Neural progenitor cell (in vitro differentiated cells): ENCODE measurements at places on chromosomes 2 and 18. TPM values are rescaled to one million over a fixed set of nuclear protein-coding genes. Genes with fewer than 3 reads are reported as not detected.
A peak's percentile ranks its signal among the peaks of the same experiment; 100 is the strongest.

DNA sequence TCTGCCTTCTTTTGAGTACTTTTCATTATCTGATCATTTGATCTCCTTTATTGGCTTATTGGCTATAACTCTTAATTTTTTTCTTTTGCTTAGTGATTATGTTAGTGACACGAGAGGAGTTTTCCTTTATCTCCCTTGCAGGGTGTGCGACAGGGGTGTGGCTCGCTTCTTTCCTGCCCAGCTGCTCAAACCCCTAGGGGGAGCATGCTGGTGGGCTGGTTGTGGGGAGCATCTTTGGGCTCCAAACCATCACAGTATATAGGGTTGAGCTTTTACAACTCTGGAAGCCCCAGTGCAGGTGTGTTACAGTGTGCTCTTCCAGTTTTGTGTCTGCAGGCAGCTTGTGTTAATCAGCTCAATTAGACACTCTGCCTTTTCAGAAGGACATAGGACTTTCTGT is 357.0 kb upstream of the TMEFF2 start:
- DNase-seq: peak; percentile 3

- DNase-seq: no peak
Measured at GRCh38 chr2:29052807-29053206, 21.5 kb downstream of the PCARE start.

Gene AQP12B
- total RNA-seq: not detected in 2 replicates

Gene XDH
- total RNA-seq: 5.0 and 7.5 TPM in 2 replicates

DNA sequence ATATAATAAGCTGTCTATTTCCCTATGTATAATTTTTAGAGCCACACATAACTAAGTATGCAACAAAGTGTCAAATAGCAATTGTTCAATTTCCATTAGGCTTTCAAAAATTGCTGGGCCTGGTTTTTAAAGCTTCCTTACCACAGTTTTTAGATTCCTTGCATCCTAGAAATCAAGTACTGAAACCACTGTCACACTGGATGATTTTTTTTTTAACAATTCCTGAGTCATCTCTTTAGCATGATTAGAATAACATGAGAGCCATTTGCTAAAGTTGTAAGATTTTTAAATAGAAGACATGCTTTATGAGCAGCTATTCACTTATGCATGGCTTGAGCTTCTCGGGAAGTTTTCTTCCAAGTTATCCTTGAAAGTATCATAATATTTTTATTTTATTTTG is 319.5 kb upstream of the NXPH2 start:
- DNase-seq: no peak

DNA sequence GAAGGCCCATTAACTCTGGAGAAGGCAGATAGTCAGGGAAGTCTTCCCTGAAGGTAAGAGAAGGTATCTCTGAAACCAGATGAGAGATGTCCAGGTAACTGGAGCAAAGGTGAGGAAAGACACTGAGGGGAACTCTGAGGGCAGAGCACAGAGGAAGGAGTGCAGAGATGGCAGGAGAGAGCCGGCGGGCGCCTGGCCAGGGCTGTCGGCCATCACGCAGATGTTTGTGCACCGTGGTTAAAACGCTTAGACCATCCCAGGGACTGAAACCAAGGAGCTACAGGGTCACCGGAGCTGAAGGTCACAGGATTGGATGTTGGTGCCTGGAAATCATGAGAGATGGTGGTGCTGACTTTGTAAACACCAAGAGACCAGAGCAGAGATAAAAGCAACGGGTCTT is 55.4 kb downstream of the LAMA1 start:
- no peak for DNase-seq

DNA sequence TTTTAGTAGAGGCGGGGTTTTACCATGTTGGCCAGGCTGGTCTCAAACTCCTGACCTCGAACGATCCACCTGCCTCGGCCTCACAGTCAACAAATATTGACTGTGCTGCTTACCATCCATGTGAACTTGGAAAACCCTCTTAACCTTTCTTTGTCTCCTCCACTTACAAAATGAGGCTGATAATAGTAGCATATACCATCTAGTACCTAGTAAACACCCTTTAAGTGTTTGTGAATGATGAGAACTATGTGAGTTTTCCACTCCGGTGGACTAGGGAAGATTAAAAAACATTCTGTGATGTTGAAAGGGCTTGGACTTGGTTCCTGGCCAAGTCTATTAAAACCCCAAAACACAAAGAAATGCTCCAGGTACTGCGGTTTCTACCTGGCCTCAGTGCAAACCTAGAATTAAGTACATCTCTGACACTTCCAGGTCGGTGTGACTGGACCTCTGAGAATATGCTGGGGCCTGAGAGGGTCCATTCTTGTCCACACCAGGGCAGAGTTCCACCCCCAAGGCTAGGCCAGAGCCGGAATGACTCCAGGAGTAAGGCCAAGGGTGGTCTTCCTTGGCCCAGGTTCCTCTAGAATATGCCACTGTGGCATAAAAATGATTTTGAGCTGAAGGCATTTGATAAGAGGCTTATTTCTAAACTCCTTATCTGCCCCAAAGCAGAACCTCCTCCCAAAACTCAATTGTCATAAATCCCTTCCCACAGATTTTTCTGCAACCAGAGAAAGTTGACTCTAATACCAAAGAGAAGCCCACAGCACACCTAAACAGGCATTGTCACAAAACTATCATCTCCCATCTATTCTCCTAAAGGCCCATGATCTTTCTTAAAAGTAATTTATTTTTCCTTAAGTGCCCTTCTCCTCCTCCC is 217.5 kb downstream of the TGIF1 start:
- no peak for DNase-seq

Gene AOX1
- 5.7 and 6.2 TPM in 2 replicates for total RNA-seq

- DNase-seq: no peak
Measured at GRCh38 chr2:178574789-178575188, 94.5 kb downstream of the PLEKHA3 start.

GRCh38 chr2:236176417-236176816 is 8.2 kb upstream of the GBX2 start:
- DNase-seq: peak; percentile 79
